ENCODE measurements at places on chromosomes 12 and 14. TPM values are rescaled to one million over a fixed set of nuclear protein-coding genes. Genes with fewer than 3 reads are reported as not detected.

The COQ6 gene
- total RNA-seq, result 17.0 TPM

The KRT6C gene
- total RNA-seq, result not detected

The MYH6 gene
- total RNA-seq, result 0.62 TPM

The OVCH1 gene
- 3.2 TPM for total RNA-seq

The APOLD1 gene
- total RNA-seq, result 11.0 TPM

- no peak for DNase-seq
Observed at GRCh38 chr12:110791589-110791988, 48.9 kb upstream of the PPP1CC start.

DNA sequence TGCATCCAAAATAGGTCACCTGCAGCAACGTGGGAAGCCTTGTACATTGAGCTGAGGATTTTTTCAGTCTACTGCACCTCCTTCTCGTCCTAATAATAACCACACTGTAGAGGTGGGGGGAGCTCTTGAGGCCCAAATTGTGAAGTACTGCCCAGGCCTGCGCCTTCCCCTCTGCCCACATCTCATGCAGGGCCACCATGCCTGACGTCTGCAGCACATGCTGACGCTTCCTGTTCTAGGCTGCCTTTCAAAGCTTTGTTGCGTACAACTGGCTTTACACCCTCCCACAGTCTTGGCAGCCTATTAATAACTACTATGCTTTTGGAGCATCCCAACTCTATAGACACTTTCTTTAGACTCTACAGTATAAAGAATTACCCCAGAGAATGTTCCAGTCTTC, 26.5 kb upstream of the TTC7B start:
- peak; percentile 57 for DNase-seq

DNA sequence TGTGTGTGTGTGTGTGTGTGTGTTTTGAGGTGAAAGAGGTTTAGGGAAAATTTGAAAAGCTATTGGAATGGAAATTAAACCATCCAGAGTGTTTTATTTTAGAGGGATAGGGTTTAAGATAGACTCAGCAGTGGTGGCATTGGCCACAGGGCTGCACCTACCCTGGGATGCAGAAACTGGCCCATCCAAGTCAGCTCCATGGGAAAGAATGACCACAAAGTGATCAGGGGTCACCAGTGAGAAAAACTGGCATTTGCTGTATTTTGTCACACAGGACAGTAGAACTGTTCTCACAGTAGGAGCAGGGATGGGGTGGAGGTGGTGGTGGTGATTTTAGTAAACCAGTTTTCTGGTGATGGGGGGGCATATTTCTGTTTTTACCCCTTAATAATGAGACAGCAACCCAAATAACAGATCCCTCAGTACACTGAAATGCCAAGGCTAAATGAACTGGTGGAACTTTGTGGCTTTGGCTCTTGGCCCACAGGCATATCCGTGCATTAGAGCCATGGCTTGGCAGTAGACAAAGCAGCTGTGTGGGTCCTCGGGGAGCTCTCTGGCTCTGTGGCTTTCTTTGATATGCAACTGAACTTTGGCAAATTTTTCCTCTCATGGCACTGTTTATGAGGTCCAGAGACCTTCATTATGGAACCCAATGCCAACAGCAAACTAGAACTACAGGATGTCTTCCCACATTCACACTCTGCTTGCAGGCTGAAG, 348.3 kb downstream of the ZFP36L1 start:
- no peak for DNase-seq

- no peak for DNase-seq
Observed at GRCh38 chr12:27213830-27214787, 30.0 kb upstream of the STK38L start.

DNA sequence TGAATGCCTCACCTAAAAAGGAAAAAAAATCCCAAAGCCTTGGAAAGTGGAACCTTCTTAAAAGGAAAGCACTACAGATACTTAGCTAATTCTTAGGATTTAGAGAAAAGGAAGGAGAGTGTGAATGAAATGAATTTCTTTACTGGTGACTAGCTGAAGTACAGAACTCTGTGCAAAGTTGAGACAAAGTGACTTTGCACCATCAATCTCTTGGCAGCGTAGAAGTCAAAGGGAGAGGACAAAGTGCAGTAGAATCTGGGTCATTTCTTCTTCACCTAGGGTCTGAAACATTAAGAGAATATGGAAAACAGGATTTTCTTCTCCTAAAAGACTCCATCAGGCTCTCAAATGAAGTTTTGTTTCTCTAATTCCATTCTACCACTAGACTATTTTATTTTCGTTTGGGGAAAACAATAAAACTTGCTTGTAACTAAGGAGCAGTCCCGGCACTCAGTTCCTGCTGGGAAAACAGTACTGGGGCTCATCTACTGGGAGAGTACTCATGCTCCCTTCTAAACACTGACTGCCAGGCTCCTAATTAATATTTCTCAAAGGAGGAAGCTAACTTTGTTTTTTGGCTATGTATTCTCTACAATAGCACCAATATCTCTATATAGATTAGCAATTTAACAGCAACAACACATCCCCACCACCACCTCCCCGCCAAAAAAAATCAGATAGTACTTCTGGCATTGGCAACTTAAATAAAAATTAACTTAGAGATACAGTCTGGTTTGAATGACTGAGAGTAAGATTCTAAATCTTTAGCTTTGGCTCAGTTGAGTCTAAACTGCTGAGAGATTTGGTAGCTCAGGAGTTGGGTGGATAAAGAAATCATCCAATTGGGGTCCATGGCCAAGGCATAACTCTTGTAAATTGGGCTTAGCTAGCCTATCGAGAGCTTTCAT, 110.7 kb downstream of the SLC15A5 start:
- DNase-seq, result no peak

DNA sequence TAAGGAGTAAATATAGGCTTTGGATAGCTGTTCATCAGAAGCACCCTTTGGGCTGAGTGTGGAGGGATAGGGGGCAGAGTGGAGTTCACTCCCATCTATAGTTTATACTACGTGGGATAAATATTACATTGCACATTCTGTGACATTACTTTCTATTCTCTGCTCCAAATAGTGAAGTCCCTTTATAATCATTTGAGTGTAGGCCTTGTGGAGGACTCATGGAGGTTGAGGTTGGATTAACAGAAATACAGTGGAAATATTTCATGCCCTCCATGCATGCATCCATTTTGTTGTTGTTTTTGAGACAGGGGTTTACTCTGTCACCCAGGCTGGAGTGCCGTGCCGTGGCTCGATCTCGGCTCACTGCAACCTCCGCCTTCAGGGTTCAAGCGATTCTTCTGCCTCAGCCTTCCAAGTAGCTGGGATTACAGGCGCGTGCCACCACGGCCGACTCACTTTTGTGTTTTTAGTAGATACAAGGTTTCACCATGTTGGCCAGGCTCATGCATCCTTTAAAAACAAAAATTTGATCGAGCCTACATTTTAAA, 1.4 kb downstream of the CHPT1 start:
- no peak for DNase-seq

DNA sequence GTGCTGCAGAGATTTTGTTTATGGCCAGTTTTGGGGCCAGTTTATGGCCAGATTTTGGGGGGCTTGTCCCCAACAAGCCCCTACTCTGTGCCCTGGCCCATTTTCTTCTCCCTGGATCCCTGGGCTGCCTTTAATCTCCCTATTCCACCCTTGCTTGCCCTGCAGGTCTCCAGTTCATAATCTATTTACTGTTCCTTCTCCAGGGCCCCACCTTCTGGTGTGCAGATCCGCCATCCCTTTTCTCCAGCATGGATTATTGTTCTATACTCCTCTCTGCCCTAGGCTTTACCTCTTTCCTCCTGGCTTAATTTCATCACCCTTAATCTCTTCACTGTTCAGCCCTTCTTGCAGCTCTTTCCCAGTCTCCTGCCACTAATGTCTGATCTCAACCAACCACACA, 26.0 kb upstream of the NUDT4 start:
- no peak for DNase-seq
